PC-9 (cell line): ENCODE measurements at places on chromosomes 3 and 15. TPM values are rescaled to one million over a fixed set of nuclear protein-coding genes. Genes with fewer than 3 reads are reported as not detected.

Gene ACKR2
- 1.0 and 2.9 TPM in 2 replicates for total RNA-seq

Gene LPCAT4
- 46.8 and 67.0 TPM in 2 replicates for total RNA-seq

Gene ATP10A
- not detected in 2 replicates for total RNA-seq

Gene CORO2B
- 0.53 and 0.59 TPM in 2 replicates for total RNA-seq

Gene IMPG2
- total RNA-seq, result 0.05 and 0.11 TPM in 2 replicates

DNA sequence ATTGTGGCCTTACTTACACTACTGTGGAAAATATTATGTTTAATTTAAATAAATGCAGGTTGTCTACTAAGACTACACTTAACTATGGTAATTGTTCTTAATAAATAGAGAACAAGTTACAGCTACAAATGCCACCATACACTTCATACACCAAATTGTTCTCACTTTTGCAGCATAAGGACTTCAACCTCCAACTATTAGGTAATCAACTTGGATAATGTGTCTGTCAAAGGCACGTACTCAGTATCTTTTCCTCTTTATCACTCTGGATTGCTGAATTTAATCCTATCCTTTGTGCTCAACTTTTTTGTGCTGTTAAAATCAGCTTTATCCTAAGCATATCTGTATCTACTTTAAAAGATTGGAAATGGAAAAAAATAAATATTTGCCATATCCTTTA is 41.6 kb upstream of the TMEM87A start:
- no peak for DNase-seq

DNA sequence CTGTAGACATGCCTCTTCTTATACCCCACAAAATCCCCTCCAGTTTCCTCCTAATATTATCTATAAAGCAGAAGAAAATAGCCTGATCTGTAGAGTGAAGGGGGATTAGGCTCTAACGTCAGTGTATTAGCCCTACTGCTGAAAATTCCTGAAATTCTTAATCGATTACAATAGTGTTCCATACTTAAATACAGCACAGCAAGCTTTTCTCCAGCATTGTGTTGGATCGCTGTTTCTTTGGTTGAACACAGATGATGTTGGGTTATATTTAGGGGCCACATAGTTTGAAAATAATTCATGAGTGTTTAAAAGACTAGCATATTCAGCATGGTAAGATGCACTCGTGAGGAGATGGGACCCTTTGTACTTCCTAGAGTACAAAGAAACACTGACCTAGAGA is 52.5 kb downstream of the PIAS1 start:
- no peak for DNase-seq

- no peak for DNase-seq
Observed at GRCh38 chr3:19934098-19934566, at the start of gene EFHB. Gene EFHB, minus strand, starts transcription at chr3:19934217. Its CDS starts 199 bp downstream, at chr3:19934018.

DNA sequence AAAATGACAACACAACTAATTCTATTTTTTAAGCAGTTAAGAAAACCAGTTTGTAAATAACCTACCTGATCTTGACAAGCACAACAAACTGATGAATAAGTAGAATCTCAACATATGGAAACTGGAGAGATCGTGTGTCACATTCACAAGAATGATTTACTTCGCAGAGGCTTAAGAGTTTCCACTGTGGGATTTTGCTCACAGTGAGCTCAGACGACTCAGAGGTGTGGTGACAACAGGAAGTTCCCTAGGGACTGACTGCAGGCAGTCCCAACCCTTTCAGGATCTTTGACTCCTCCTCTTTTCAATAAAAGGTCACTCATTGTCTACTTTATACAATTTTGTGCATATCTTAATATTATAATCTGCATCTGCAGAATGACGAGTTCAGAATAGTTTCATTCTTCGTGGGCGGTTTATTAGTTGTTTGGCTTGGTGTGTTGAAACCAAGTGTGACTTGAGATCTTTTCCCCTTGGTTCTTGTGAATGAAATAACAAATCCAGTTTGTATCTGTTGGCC is at the start of gene LIPH:
TSS of gene LIPH (minus strand) at position 231 of the 520 bp plus-strand sequence. CDS start at position 114, 117 bp downstream.
- DNase-seq, result peak; percentile 61

GRCh38 chr3:169467751-169468150 is 195.8 kb downstream of the MECOM start:
- no peak for DNase-seq

DNA sequence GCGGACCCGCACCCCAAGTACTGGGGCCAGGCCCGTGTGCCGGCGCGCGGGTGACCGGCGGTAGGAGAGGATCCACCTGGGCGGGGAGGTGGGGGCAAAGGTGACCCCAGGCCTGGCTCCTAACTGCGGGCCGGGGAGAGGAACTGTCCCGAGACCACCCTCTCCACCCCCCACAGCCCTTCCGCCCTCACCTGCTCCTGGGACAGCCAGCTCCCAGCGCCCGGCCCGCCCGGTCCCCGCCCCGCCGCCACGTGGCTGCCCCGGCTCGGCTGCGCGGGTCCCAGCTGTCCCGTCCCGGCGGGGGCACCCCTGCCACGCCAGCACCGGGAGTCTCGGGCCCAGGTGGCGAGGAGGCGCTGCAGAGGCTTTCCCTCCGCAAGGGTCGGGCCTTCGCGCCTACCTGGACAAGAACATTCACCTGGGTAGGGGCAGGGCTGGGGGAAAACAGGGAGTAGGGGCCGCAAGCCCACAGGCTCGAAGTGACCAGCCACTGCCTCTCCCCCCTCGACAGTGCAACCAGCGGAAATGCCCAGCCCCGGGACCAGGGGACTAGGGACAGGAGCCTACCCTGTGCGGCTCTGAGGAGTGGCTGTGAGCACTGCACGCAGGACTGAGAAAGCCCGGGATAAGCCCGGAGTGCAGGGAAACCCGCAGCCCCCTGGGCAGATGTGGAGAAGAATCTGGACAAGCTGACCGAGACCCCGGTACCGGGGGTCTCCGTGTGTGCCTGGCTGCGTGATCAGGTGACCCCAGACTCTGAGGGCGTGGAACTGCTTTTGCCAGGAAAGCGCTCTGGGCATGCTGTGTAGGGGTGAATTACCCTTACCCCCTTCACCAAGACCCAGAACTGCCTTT is at the start of gene SLC12A8:
TSS of gene SLC12A8 (minus strand) at position 240 of the 855 bp plus-strand sequence. CDS start 1,399 bp downstream, outside the sequence.
- peak; percentile 43 for DNase-seq

- DNase-seq, result no peak
Observed at GRCh38 chr3:128283421-128283820, 130.1 kb downstream of the EEFSEC start.

- no peak for DNase-seq
Observed at GRCh38 chr15:96320107-96320506, 10.4 kb upstream of the NR2F2 start.

DNA sequence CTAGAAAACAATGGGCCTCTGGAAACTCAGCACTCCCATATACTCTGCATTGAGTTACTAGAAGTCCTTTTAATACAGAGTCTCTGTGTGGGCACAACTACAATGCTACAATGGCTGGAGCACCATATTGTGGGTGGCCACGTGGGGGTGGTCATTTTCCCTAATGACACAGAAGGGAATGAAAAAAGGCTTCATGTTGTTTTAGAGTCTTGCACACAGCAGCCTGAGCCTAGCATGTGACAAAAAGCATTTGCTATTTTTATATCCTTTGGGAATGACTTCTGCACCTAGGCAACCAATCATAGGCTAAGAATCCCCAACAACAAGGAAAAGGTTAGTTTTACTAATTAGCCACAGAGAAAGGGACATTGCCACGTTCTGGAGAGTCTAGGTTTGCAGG is 120.6 kb downstream of the PPM1L start:
- DNase-seq, result no peak

DNA sequence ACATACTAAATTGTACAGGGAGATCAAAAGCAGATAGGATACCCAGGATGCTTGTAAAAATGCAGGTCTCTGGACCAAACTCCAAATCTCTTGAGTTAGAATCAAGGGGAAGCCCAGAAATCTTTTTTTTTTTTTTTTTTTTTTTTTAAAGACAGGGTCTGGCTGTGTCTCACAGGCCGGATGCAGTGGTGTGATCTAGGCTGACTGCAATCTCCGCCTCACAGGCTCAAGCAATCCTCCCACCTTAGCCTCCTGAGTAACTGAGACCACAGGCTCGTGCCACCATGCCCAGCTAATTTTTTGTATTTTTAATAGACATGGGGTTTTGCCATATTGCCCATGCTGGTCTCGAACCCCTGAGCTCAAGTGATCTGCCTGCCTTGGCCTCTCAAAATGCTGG is 373.5 kb downstream of the SHQ1 start:
- DNase-seq, result no peak

DNA sequence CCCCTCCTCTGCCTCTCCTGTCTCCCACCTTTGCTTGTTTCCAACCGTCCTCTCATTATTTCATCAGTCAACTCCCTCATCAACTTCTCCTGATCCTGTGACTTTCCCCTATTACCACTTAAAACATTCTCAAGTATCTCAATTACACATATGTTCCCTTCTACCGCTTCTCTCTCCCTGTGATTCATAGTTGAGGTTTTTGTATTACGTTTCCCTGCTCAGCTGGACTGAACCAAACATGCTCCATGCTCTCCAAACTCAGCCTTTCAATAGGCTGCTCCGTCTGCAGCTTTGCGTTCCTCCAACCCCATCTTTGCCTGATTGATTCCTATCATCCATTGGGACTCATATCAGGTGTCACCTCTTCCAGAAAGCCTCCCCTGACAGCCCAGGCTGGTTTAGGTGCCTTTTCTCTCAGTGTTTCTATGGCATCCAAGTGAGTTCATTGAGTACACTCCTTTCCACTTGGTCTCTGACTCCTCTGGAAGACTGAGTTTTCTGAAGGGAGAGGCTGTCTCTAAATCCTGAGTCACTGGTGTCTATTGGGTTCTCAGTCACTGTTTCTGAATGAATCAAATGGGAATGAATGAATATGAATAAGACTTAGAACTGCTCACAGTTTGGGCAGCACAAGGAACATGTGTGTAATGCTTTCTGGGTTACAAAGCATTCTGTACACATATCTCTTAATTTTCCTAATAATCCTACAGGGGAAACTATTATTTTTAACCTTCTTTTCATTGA is 56.4 kb downstream of the PLD1 start:
- no peak for DNase-seq

DNA sequence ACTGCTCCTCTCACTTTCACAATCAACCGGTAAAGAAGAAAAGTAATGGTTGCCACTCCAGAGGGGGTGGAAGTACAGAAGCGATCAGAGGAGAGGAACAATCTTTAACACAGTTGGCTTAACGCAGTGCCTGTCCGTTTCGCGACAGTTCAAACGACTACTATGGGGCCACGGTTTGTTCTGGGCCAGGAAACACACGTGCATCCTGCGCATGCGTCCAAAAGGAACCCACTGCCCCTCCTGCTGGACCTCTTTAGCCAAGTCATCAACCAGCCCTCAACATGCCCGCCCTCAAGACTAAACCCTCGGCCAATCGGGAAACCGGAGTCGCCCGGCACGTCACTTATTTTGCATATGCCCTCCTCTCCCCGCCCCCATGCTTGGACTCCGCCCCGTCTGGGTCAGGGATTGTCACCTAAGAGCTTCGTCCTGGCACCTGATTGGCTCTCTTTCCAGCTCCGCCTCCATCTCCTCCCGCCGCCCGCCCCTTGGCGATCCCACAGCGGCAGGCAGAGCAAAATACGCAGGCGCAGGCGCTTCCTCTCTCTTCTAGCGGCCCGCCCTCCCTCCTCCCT is 345 bp upstream of the CDV3 start:
- peak; percentile 100 for DNase-seq

GRCh38 chr3:167493244-167493643 is 19.4 kb upstream of the SERPINI2 start:
- DNase-seq, result no peak

DNA sequence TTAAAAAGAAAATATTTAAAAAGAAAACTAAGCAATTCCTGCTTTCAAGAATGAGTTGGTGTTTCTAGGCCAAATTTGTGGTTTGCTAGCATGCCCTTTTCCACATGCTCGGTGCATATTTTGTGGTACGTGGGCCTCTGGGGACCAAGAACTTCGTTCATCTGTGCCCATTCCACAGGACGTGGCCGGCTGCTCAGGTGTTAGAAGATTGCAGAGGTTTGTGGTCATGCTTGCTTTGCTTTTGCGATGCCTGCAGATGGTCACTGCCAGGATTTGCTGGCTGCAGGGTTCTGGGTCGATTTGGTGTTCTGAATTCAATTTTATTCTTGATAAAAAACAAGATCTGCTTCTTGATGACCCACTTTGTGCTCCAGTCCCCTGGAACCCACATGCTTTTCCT is 7.5 kb downstream of the PSTPIP1 start:
- no peak for DNase-seq

DNA sequence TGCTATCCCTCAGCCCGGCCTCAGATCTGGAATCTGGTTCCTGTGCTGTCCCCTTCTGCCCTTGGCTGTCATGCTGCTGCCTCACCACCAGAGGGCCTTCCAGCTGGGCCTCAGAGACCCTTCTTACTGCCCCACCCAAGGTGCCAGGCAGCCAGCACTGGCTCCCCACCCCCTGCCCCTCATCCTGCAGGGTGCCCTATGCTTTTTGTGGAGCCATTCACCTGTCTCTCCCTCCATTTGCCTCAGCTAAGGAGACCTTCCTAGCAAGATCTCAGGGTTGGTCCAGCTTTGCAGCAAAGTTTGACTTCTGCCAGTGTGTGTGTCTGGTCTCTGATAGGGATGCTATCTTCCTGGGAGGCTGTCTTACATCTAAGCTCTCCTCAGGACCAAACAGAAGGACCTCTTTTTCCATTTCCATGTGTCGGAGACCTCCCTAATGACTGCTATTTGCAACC is 1.9 kb upstream of the VWA5B2 start:
- no peak for DNase-seq

- no peak for DNase-seq
Observed at GRCh38 chr3:187210545-187211327, 13.4 kb downstream of the RTP1 start.
